ENCODE measurements at places on chromosomes 4 and X. TPM values are rescaled to one million over a fixed set of nuclear protein-coding genes. Genes with fewer than 3 reads are reported as not detected.

DNA sequence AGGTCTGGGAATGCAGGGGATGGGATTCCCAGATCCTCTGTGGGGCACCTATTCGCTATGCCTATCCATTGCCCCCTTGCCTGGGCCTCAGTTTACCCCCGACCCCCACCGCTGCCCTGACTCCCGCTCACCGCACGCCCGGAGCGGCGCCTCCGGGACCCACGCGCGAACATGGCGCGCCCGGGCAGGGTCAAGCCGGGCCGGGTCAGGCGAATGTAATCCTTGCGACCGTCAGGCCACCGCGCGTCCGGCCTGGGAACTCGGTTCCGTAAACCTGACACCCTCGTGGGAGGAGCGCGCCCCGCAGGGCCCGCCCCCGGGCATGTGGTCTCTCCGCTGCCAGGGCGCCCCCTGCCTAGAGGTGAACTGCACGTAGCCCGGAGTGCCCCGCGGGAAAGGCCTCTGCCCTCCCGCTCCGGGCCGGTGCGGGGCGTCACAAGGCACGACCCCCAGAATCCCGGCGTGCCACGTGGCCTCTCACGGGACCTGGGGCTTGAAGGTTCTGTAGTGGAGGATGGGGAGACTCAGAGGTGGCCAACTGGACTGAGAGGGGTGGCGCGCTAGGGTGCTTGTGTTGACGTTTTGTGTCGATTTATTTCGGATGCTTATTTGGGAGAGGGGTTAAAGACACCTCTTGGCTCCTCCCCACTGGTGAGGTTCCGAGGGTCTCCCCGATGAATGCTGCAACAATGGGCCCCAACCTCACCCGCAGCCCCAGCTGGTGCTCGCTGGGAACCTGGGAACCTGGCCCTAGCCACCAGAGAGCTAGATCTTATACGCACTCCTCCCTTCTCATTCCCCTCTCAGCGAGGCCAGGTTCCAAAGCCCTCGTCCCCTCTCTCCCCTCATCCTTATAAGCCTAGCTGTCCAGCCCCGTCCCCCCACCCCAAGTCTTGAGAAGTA lies at the start of gene PRICKLE3:
Gene PRICKLE3, minus strand, starts transcription at position 249 of the 903 bp plus-strand sequence. Its CDS starts 76 bp downstream, at position 173.
- peak; percentile 93 for DNase-seq

- DNase-seq: no peak
Measured at GRCh38 chr4:93645120-93645519, 183.4 kb upstream of the ATOH1 start.

- DNase-seq: no peak
Measured at GRCh38 chr4:176286728-176287127, 17.7 kb upstream of the ASB5 start.

- no peak for DNase-seq
Measured at GRCh38 chr4:48178931-48179330, 44.9 kb upstream of the TXK start.

GRCh38 chr4:128354205-128354821 lies 66.7 kb upstream of the PGRMC2 start:
- DNase-seq: no peak

DNA sequence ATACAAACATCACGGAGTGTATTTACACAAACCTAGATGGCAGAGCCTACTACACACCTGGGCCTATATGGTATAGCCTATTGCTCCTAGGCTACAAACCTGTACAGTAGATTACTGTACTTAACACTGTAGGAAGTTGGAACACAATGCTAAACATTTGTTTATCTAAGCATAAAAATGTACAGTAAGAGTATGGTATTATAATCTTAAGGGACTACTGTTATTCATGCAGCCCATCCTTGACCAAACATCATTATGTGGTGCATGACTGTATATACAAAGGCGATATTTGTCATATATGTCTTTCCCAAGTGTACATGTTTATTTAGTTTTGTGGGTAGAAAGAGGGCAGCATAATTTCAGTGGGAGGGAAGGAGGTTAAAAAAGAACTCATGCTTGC lies 177.7 kb upstream of the FSTL5 start:
- no peak for DNase-seq

DNA sequence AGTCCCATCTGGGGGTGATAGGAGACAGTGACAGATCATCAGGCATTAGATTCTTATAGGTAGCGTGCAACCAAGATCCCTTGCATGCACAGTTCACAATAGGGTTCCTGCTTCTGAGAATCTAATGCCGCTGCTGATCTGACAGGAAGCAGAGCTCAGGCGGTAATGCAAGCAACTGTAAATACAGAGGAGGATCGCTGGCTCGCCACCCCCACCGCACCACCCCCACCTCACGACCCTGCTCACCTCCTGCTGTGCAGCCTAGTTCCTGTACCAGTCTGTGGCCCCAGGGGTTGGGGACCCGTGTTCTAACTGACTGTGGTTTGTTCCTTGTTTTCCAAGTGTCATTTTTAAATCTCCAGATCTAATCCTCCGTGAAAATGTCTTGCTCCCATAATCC lies 89.0 kb upstream of the MAPK10 start:
- DNase-seq: no peak

- no peak for DNase-seq
Measured at GRCh38 chr4:19987746-19988145, 264.0 kb upstream of the SLIT2 start.

GRCh38 chrX:132712350-132712749 lies 223.5 kb upstream of the MBNL3 start:
- DNase-seq: no peak

DNA sequence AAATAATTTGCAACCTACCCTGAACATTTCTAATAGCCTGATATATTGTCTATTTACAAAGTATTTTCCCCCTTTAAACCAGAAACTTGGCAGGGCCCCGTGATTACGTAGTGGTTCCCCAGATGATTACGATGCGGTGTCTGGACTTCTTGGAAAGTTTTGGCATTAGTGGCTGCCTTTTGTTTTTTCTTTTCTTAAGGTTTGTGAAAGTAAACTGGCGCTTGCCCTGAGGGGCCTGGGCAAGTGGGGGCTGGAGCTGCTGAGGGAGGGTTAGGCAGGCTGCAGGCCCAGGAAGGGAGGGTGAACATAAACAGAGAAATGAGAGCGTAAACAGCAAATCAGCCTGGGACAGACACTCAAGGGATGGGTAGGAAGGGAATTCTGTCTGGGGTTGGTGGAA lies 123.6 kb upstream of the MSX1 start:
- no peak for DNase-seq

- no peak for DNase-seq
Measured at GRCh38 chrX:17567187-17567586, 170.1 kb upstream of the SCML1 start.

CCNI gene
- 251 TPM for total RNA-seq

CFI gene
- 11.5 TPM for total RNA-seq

GABRE gene
- total RNA-seq: 30.3 TPM

TRO gene
- total RNA-seq: 1.8 TPM

PHEX gene
- total RNA-seq: 0.08 TPM

LAS1L gene
- total RNA-seq: 12.4 TPM

NXF2B gene
- not detected for total RNA-seq
